ENCODE measurements at places on chromosomes 5 and 9. TPM values are rescaled to one million over a fixed set of nuclear protein-coding genes. Genes with fewer than 3 reads are reported as not detected.

GCNT4 gene
- 1.1 TPM for total RNA-seq

P4HA2 gene
- 13.3 TPM for total RNA-seq

PCDHGA4 gene
- 4.0 TPM for total RNA-seq

GALNT12 gene
- 8.5 TPM for total RNA-seq

C5orf34 gene
- total RNA-seq: 2.4 TPM

MAPKAP1 gene
- 77.7 TPM for total RNA-seq

MAMDC4 gene
- 1.5 TPM for total RNA-seq

AFAP1L1 gene
- 99.8 TPM for total RNA-seq

RFESD gene
- 3.5 TPM for total RNA-seq

CHSY3 gene
- total RNA-seq: 3.7 TPM

ANKRD31 gene
- total RNA-seq: 0.22 TPM

GGTA1 gene
- total RNA-seq: 30.9 TPM

TMEM232 gene
- total RNA-seq: 2.3 TPM

MCIDAS gene
- total RNA-seq: not detected

IL4 gene
- total RNA-seq: not detected

ARSK gene
- 6.7 TPM for total RNA-seq

QRFP gene
- not detected for total RNA-seq

CMBL gene
- total RNA-seq: 13.0 TPM

PDZD2 gene
- 44.2 TPM for total RNA-seq

SMC2 gene
- total RNA-seq: 10.5 TPM

PGM5 gene
- total RNA-seq: 17.8 TPM

IFNA2 gene
- not detected for total RNA-seq

EIF4E1B gene
- total RNA-seq: not detected

SCAI gene
- total RNA-seq: 7.7 TPM

PLAC8L1 gene
- not detected for total RNA-seq

STRBP gene
- total RNA-seq: 6.6 TPM

ARHGEF39 gene
- 2.2 TPM for total RNA-seq

SPINK7 gene
- not detected for total RNA-seq

HSD17B3 gene
- total RNA-seq: not detected

GAPT gene
- 4.0 TPM for total RNA-seq

PCDHGB5 gene
- 6.5 TPM for total RNA-seq

TNFSF15 gene
- 0.68 TPM for total RNA-seq

NEURL1B gene
- total RNA-seq: 14.1 TPM

FOXD4L3 gene
- not detected for total RNA-seq

MGAT4B gene
- 47.9 TPM for total RNA-seq

KCNV2 gene
- total RNA-seq: not detected

SMIM32 gene
- not detected for total RNA-seq

ITK gene
- total RNA-seq: 2.8 TPM

CCL21 gene
- 1.4 TPM for total RNA-seq

SPINK1 gene
- not detected for total RNA-seq

PDLIM4 gene
- 16.3 TPM for total RNA-seq

CEMIP2 gene
- total RNA-seq: 107 TPM
